GM10248 (cell line): ENCODE measurements at places on chromosomes 11 and 22.

DNA sequence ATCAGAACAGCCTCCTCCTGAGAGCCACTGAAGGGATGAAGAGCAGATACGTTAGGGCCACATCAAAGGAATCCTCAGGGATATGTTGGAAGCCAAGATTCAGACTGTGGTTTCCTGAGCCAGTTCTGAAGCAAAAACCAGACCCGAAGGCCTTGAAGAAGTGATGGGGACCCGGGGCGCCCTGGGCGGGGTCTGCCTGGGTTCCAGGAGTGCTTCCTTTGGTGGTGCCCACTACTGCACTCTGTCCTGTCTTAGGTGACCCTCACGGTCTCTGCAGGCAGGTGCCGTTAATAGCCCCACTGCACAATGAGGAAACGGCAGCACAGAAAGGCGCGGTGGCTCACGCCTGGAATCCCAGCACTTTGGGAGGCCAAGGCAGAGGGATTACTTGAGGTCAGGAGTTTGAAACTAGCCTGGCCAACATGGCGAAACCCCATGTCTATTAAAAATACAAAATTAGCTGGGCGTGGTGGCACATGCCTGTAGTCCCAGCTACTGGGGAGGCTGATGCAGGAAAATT, 12.9 kb upstream of the SH3BP1 start:
- DNase-seq, result no peak

DNA sequence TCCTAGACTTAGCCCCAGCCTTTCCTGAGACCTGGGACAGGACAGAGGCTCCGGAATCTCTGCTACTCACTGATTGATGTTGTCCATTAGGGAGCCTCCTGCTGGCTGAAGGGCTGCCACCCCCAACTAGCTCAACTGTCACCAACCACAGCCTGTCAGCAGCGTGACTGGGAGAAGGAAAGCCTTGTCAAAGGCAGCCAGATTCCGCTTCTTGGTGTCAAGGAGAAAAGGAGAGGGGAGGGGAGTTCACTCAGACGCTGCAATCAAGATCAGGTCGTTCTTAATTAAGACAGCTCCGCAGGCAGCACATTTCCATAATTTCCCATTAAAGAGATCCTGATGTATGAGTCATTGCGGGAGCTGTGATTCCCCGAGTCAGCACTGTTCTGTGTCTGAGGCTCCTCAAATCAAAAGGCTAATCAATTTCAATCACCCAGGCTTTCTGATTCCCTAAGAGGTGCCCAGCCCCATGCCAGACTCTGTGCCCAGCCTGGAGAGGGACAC, 152.8 kb upstream of the ZBED5 start:
- no peak for DNase-seq

DNA sequence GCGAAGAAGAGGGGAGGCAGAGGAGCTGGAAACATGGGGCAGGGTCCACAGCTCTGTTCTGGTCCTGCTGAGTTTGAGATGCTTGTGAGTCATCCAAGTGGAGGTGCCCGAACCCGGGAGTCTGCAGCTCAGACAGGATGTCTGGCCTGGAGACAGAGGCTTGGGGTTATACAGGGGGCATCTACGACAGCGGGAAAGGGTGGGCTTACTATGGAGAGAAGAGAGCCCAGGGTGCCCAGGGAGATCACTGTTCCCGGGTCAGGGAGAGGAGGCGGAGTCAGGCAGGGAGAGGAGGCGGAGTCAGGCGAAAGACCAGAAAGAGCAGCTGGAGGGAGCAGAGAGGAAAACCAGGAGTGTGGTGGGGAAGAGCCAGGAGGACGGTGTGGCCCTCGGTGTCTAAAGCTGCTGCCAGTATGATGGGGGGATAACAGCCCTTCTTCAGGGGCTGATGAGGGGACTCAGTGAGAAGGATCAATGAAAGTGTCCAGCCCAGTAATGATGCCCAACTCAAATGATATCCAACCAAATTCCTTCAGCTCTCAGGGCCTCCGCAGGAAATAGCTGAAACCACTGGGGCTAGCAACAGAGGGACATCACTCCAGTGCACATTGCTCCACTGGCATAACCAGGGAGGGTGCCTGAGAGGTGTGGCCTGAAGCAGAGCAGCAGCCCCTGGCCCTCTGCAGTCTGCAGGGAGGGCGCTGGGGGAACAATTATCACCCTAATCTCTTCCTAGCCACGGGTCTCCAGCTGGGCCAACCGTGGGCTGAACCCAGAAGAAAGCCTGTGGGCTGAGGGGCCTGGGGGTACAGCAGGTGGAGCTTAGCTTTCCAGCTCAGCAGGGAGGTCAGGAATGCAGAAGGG, 2.6 kb upstream of the LTBP3 start:
- DNase-seq, result no peak

DNA sequence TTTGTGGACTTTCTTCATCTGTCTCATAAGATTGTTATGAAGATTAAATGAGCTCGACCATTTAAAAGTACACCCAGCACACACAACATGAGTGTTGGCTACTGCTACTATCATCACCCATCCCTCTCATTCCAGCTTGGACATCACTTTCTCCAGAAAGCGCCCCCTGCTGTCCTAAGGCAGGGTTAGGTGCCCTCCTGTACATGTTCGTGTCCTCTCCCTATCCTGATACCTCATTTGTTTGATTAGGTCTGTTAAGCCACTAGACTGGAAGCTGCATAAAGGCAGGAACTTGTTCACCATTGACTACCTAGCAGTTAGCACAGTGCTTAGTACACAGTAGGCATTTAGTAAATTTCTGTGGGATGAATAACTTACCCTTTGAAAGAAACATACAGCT, 85.5 kb downstream of the ENTHD1 start:
- DNase-seq, result no peak

DNA sequence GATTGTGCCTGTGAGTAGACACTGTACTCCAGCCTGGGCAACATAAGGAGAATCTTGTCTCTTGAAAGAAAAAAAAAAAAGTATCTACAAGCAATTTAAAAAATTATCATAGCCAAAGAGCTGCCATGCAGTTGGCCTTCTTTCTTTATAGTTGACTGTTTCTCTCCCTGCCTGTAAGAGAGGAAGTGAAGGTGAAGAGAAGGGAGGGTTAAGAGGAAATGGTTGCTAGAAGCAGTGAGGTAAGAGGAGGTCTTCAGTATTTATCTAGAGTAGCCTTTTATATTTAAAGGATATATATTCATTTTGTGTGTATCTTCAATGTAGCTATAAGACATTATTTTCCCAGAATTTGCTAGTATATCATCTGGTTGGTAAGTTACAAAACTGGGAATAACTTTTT, 217.9 kb downstream of the TMEM135 start:
- no peak for DNase-seq

- peak; percentile 24 for DNase-seq
These were observed 104.6 kb upstream of the ANO3 start for GRCh38 chr11:26227301-26227746.

DNA sequence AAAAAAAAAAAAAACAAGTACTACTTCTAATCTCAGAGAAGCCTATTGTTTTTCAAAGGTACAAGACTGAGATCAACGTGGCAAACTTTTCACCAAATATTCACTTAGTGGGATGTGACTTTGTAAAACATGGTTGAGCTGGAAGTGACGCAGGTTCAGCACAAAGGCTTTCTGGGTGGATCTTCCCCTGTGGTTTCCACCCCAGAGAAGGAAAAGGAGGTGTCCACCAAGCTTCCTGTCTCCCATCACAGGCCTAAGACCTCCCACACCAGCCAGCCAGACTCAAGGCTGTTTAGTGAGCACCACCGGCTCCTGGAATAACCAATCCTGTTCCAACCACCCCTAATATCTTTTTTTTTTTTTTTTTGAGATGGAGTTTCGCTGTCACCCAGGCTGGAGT, 5.7 kb downstream of the TMEM184B start:
- DNase-seq, result no peak

DNA sequence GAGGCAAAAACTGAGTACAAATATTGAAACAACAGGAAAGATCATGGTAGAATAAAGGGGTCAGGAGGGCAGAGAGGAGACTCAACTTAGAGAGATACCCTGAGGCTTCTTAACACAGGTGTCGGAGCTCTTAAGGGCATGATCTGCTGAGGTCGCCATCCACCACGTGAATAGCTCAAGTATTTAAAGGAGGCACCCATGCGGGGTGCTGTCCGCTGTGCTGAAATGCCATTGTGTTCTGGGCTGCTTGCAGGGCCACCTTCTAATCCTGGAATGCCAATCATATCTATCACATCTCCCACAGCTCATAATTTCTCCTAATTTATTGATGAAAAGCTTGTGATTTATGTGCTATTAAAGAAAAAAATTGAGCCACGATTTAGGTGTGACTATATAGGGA, 90.2 kb downstream of the SEZ6L start:
- no peak for DNase-seq

DNA sequence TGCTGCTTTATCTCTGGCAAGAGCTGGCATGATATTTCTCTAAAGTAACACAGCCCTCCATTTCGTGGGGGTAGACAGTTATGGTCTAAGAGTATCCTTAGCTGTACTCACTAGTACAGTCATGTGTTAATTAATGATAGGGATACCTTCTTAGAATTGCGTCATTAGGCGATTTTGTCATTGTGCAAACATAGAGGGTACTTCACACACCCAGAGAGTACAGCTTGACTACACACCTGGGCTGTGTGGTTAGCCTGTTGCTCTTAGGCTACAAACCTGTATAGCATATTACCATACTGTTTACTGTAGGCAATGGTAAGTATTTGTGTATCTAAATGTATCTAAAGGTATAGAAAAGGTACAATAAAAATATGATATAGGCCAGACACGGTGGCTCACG, 17.0 kb downstream of the XRCC6 start:
- no peak for DNase-seq

- no peak for DNase-seq
These were observed 22.2 kb upstream of the RAG2 start for GRCh38 chr11:36620246-36620645.

GRCh38 chr22:47374901-47375575, 612.6 kb downstream of the TBC1D22A start:
- no peak for DNase-seq

DNA sequence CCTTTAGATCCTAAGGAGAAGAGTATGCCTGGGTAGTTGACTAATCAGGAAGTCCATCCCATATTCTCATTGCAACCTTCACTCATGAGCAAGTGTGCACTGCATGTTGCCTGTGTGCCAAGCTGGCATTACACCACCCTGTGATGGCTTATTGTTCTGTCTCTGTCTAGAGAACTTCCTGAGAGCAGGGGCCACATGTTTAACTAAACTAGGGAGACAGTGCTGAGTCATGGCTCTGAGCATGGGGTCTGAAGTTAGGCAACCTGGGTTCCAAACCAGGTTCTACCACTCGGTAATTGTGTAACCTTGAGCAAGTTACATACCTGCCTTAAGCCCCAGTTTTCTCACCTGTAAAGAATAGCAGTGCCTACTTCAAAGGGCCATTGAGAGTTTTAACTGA, 39.6 kb downstream of the CSNK2A3 start:
- no peak for DNase-seq

DNA sequence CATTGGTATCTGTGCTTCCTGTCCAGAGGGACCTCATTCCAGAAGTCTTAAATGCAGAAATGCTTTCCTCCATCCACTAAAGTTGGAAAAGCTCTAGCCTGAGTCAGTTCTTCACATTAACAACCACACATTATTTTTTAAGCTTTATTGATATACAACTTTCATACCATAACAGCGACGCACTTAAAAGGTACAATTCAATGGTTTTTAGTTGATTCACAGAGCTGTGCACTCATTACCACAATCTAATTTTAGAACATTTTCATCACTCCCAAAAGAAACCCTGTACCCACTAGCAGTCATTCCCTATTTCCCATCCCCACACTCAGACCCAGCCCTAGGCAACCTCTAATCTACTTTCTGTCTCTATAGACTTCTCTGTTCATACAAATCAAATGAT, 27.6 kb downstream of the GALNT18 start:
- DNase-seq, result no peak

DNA sequence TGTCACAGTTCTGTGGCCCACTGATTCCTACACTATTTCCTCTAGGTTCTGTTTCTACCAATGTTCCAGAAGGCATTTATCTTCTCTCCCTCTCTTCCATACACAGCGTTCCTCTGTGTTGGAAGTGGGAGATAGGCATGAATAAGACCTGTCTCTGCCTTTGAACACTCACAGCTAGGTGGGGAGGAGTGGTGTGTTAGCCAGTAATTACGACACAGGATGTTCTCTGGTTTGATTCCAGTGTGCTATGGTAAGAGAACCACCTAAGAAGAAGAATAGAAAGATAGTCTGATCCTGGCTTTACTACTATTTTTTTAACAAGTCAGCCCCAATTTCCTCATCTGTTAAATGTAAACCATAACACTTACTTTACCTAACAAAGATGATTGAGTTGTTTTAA, 200.2 kb upstream of the MTMR2 start:
- no peak for DNase-seq

DNA sequence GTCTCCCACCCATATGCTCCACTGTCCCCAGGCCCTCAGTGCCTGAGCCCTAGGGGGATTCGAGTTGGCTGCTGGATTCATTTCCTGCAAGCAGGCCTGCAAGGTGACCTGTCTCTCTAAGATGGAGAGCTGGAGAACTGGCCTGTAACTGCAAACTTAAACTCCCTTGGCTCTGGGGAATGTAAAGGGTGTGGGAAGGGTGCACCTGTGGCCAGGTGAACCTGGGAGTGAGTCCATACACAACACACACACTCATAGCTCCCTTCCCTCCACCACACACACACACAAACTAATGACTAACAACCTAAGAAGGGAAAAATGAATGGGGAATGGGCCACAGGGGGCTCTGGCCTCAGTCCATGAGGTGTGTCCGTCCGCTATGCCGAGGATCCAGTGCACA, 14.5 kb downstream of the SMTNL1 start:
- no peak for DNase-seq

GRCh38 chr11:35905646-35906276, 38.1 kb upstream of the LDLRAD3 start:
- DNase-seq, result no peak

- no peak for DNase-seq
These were observed 922.1 kb downstream of the OPCML start for GRCh38 chr11:132610216-132610615.

DNA sequence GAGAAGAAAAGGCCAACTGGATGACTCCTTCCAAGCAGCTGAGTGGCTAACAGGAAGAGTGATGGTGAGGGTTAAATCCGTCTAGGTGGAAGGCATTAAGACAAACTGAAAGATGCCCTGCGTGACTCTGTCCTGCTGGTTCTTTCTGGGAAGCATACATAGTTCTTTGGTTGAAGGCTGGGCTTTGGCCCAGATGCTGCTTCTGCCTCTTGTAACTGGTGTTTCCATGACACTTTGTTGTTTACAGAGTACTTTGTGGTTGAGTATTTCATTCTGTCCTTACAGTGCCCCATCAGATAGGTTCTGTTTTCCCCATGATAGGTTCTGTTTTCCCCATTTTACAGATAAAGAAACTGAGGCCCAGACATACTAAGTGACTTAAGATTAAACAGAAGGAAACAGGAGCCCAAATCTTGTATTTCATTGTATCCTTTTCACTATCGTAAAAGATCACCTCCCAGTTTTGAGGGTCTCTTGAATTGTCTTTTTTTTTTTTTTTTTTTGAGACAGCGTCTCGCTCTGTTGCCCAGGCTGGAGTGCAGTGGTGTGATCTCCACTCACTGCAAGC, 124.3 kb upstream of the RASSF10 start:
- DNase-seq, result no peak

- no peak for DNase-seq
These were observed 98.1 kb upstream of the APOA1 start for GRCh38 chr11:116935514-116935913.

GRCh38 chr11:118275176-118275575, 11.1 kb upstream of the MPZL2 start:
- DNase-seq, result no peak
